ENCODE measurements at places on chromosomes 3 and 15.

DNA sequence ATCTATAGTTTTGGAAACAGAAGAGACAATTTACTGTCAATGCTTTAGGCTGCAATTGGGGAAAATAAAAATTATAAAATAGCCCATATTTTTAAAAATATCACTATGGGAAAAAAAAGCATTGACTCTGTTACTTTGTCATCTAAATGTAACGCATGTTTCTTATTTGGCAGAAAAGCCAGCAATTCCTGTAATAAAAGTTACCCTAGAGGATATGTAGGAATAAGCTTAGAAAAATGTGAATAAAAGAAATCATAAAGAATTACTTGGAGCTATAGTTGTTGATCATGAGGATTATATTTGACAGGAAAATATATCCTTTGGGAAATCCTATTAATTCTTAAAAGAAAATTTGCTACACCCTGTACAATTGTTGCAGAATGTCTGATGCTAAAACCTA lies 515.4 kb upstream of the IL12A start:
- no peak for DNase-seq

DNA sequence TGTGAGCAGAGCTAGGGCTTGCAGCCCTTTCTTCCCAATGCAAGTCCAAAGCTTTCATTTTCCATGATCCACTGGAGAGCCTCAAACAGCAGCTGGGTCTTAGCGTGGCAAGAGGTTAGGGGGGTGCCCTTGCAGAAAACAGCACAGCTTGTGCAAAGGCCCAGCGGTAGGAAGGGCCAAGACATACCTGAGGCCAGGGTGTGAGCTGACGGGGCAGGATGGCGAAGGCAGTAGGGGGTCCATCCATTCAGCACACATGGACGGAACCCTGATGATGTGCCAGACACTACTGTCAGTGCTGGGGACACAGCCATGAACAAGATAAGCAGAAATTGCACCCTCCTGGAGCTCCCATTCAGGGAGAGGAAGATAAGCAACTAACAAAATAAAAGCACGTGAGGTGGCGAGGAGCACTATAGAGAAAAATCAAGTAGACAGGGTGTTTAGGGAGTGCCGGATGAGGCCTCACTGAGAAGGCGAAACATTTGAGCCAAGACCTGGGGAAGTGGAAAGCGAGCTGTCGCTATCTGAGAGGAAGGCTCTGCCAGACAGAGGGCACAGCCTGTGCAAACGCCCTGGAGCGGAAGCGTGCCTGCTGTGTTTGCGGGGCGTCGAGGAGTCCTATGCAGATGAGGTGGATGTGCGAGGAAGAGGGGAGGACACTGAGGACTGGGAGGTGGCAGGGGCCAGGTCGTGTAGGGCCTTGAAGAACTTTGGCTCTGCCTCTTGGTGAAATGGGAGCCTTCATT lies 43.4 kb downstream of the SLC6A1 start:
- no peak for DNase-seq

DNA sequence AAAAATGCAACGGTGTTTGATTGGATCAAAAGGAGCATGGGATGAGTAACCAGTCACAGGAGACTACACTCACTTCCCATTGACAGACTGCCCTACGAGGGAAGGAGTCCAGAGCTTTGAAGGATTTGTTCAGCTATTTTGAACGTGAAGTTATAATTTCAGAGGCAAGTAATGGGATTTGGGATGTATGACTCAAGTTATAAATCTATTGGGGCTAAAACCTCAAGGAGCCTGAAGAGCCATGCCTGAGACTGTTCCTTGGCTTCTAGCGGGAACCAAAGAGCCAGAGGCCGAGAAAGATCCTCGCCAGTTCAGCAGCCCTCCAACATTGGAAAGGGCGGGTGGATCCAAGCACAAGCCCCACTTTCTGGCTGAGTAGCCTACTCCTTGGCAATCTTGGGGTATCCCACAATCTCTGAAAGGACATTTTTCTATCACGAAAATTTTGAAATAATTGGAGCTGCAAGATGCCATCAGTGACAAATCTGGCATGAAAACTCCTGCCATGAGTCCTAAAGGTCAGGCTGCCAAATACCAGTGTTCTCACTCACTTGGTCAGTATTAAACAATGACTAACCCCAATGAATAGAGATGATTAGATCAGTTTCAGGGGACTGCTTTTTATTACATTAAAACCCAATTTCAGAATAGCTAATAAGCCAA lies 48.6 kb upstream of the SLCO2A1 start:
- DNase-seq, result no peak

DNA sequence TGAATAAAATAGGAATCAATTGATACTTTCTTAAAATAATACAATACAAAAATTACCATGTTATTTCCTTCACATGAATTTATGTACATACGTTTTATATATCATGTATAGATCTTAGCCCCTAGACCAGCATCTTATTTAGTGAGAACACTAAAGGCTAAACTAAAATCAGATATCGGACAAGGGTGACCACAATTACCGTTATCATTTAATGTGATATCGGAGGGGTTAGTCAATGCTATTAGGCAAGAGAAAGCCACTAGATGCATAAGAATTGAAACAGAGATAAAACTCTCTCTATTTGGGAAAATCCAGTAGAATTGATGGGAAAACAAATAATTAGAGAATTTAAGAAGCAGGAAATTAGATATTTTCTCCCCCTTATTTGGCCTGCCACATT lies 46.5 kb upstream of the TIMP4 start:
- no peak for DNase-seq

DNA sequence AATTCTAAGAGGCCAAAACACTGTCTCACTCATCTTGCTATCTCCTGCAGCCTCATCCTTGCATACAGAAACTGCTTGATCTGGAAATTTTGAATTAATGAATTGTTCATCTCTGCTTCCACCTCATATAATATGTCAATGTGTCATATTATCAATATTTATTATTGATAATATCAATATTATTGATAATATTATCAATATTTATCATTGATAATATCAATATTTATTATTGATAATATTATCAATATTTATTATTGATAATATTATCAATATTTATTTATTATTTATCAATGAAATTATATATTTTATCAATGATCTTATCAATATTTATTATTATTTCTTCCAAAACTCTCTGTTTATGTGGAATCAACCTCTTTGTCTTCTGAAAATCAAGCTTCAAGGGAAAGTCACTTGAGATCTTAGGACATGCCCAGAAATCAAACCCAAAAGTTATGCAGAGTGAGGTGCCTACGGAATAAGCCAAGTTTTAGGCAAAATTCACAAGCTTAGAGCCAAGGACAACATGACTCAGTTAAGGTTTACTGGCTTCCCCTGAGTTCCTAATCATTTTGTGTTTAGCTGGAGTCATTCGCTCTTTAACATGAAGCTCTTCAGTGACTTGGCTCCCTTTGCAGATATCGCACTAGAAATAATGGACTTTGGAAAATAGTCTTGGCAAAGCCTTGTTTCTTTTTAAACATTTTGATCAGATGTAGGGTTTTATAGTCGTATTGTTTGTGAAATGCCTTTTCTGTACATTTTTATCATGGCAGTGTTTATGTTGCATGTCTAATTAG lies 297.1 kb upstream of the RARB start:
- DNase-seq, result no peak

- no peak for DNase-seq
Observed at GRCh38 chr3:157123621-157124020, 36.3 kb downstream of the CCNL1 start.

GRCh38 chr3:126287171-126287535 lies 70.1 kb downstream of the KLF15 start:
- DNase-seq, result no peak

- no peak for DNase-seq
Observed at GRCh38 chr3:191356631-191357439, 26.5 kb upstream of the UTS2B start.

DNA sequence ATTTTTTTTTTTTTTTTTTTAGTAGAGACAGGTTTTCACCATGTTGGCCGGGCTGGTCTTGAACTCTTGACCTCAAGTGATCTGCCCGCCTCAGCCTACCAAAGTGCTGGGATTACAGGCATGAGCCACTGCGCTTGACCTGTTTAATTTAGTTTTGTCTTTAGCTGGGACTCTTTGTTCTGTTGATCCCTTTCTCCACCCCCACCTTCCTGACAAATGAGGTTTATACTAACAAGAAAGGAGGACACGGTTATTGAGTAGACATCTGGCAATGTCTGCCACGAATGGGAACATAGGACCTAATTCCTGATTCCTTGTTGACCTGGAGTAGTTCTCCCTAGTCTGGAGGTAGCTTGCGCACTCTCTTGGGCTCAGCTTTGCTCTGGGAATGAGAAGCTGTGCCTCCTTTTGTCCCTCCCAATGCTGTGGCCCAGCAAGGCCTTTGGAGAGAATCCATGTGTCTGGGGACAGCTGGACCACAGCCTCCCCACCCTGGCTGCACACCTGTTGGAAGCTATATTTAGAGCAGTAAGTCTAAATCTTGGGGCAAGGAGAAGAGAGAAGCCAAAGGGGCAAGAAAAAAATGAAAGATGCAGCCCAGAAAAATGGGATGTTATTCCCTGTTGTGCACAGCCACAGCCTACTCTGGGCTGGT lies 53.2 kb upstream of the ADPGK start:
- DNase-seq, result no peak

- no peak for DNase-seq
Observed at GRCh38 chr3:85781806-85782205, 823.0 kb downstream of the CADM2 start.

GRCh38 chr3:131233900-131234668 lies 147.5 kb upstream of the NUDT16 start:
- no peak for DNase-seq

DNA sequence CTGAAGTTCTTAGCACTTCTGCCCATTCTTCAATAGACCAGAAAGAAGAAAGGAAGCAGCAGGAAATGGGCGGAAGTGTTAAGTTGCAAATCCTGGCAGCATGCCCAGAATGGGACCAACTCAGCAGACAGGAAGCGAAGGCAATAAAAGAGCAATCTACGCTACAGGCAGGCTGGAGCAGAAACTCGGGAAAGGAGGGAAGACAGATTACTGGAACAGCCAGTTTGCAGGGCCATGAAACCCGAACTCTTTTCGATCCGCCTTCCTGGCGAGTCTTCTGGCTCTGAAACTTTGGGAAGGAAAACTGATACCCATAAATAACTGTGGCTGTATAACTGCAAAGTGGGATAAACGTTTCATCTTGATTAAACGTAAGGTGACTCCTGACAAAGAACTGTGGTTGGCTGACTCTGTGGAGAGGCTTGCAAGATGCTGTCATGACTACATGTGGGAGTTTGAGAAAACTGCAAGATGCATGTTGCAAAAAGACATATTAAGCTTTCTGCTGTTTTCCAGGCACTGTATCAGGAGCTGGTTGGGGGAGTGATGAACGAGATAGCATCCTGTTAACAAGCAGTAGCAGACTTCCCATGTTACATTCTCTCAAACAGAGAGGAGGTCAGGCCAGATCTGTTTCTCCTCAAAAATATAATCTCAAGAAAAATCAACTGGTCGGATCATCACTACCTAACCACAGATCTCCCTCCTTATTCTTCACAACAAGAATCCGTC lies 67.8 kb downstream of the FMN1 start:
- DNase-seq, result peak; percentile 27

DNA sequence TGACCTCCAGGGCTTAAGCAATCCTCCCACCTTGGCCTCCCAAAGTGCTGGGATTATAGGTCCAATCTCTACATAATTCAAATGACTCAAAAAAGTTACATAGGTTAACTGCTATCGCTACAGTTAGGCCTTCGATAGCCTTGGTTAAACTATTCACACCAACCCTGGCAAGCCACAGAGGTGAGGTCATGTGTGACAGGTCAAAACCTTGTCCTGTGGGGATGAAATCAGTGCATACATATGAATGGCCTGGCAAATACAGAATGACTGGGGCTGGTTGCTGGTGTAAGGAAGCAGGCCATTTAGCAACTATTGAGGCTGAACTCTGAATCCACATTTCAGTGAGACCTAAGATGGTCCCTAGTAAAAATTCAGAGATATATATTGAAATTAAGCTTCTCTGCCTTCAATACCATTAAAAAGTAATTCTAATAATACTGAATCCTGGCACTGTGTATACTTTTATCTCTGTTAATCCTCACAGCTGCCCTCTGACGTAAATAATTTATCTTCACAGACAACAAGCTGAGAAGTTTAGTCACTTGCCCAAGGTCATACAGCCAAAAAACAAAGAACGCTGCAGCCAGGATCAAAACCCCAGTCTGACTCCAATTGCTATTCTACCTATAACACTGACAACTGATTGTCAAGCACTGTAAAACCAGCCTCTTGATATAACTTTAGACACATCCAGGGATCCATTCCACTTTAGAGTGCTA lies 35.3 kb downstream of the MKRN2 start:
- no peak for DNase-seq

DNA sequence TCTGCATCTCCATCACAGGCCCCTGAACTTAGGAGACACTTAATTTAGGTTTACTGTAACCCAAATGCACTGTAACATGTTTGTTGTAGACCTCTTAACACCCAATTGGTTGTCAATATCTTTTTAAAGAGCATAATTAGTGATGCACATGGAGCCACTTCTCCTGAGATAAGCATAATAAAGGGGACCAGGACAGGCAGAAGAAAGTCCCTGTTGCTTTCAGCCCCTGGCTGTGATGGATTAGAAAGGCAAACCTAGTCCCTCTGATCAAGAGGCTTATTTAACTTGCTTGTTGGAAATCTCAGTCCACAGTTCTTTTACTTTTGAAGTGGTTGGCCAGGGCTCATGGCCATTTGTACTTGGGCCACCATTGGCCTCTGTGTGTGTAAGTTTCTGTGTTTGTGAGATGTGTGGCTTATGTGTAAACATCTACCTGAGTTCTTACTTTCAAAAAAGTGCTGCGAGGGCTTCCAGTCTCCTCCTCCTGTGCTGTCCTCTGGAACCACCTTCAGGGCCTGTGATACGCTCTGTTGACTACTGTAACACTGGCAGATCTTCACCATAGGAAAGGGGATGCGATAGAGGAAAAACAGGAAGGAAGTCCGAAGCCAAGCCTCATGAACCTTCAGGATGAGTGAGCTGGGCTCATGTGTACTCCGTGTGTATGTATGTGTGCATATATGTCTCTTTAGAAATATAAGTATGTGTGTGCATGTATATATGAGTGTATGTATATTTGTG lies 136.2 kb downstream of the EPHB1 start:
- no peak for DNase-seq

DNA sequence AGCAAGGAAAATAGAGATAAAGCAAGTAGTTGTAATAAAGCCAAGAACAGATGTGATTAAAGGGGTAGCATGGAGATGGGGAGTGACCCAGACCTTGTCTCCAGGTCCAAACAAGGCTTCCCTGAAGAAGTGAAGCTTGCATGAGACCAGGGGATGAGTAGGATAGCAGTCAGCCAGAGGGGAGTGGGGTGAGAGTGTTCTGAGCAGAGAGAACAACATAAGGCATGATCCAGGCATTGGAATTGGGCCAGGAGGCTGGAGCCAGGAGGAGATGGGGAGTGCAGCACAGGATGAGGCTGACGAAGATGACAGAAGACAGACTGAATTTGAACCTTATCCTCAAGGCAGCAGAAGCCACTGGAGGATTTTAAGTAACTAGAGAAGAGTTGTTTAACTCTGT lies 7.2 kb downstream of the TMOD2 start:
- no peak for DNase-seq
